Cerebellar nuclear complex (tissue), 1 donor: ENCODE measurements at places on chromosomes 16 and 17.

DNA sequence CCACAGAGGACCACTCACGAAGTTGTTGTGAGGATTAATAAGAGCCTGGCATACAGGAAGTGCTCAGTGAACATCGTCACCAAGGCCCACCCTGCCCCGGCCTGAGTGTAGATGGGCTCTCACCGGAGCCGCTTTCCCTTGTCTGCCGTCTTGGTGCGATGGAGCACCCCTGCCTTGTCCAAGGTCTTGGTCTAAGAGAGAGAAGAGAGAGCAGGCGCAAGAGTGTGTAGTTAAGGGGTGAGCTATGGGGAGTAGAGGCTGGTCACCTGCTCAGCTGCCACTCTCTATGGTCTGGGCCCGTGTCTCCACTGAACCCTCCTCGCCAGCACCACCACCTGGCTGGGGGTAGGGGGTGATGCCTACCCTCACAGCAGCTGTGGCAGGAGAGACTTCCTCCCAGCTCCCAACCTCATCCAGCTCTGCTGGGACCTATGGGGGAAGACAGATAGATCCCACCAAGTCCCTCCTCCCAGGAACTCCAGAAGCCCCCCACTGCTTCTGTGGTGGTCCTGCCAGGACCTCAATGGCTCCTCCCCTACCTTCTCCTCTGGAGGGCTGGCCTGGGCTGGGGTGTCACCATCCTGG is 28.7 kb downstream of the ARHGAP27 start:
- DNase-seq, result no peak

DNA sequence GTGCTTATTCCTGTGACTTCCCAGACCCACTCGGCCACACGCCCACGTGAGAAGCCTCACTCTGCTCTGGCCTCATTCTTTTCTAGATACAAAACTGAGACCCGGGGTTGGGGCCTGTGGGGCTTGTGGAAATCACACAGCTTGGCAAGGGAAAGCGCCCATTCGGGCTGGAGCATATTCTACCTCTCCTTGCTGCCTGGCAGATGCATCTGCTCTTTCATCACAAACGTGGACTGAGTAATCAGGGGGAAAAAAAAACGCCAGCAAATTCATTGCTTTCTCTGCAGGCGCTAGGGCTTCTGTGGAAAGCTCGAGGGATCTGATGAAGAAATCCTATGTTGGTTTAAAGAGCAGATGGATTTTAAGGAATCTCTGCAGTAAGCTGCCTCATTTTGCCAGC is 44.4 kb downstream of the DNAH9 start:
- DNase-seq, result no peak

GRCh38 chr16:27483088-27483437 is 66.7 kb downstream of the GTF3C1 start:
- DNase-seq, result no peak

DNA sequence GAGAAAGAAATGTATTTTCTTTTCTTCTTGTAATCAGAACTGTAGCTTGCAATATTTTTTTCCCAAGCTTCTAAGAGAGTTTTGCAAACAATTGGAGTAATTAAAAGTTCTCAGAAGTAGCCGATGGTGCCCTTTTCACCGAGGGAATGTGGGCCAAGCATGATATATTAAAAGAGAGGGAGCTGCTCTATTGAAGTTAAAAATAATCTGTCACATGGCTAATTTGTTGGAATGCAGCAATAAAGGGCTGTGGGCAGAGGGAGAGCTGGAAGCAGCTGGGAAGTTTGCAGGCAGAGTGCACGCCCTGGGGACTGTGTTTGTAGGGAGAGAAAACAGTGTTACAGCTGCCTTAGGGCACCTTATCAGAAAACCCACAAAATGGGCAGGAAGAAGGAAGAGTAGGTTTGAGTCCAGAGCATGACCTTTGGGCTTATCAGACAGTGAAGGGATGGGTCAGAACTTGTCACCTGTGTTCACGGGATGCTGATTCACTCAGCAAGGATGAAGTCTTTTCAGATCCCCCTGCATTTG is 18.5 kb upstream of the TERF2 start:
- no peak for DNase-seq

DNA sequence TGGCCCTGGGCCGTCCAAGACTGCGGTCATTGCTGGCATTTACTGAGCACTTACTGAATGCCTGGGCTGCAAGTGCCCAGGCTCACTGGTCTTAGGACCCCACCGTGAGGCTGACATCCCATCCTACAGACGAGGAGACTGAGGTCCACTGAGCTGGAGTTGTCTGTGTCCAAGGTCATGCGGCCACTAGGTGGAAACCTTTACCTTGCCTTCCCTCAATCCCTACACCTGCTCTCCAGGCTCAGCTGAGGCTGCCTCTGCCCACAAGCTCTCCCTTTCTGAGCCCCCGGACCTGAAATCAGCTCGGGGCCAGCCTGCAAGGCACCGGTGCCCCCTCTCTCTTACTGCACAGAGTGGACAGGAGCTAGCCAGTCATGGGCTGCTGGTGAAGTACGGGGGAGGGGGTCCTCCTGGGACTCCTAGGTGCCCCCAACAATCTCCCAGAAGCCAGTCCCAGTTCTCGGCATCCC is 1.5 kb downstream of the CASKIN1 start:
- peak; percentile 40 for DNase-seq

GRCh38 chr17:68089881-68090280 is 54.3 kb downstream of the KPNA2 start:
- no peak for DNase-seq

DNA sequence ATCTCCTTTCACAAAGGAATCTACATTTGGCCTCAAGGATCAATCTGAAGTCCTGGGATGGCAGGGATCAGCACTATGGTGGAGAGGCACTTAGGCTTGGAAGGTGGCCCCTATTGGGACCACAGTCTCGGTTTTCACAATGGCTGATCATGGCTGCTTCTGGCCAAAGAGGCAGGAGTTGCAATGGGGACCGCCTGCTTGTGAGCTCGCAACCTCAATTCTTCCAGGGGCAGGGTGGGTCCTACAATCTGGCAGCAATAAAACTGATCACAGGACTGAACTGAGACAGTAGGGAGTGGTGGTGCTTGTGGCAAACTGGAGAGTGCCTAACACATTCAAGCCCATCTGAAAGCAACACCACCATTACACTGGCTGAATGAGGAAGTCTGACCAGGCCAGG is 83.1 kb downstream of the NETO2 start:
- DNase-seq, result no peak

GRCh38 chr16:86099326-86099725 is 200.4 kb downstream of the IRF8 start:
- DNase-seq, result no peak

GRCh38 chr17:15422392-15422965 is 44.9 kb downstream of the CDRT4 start:
- DNase-seq, result no peak
